RWPE2 (cell line): ENCODE measurements at places on chromosomes 7 and 10.

GRCh38 chr10:101354328-101355071 lies 535 bp downstream of the BTRC start:
- peak; percentile 63 for DNase-seq

- DNase-seq: no peak
Measured at GRCh38 chr10:125661941-125662515, 20.9 kb downstream of the TEX36 start.

- no peak for DNase-seq
Measured at GRCh38 chr10:25966844-25967243, 32.8 kb downstream of the MYO3A start.

- DNase-seq: no peak
Measured at GRCh38 chr10:112166800-112167199, 16.8 kb downstream of the GPAM start.

GRCh38 chr7:134058980-134059379 lies 68.2 kb upstream of the LRGUK start:
- DNase-seq: no peak

DNA sequence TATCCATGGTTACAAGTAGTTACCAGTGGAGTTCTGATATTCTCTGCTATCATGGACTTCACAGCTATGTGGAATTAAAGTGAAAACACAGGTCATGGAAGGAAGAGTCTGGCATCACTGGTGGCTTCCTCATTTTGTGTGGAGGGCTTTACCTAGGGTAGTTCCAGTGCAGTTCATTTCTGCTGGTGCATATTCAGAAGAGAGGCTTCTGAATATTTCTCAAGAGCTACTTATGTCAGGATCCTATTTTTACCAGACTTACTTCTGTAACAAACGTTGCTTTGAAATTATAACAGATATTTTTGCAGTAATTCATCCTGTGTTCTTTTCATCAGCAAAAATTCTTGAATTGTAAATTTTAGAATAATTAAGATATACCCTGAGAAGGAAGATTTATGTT lies 236.5 kb upstream of the NPSR1 start:
- no peak for DNase-seq

- DNase-seq: no peak
Measured at GRCh38 chr10:61529208-61529607, 76.0 kb upstream of the TMEM26 start.

GRCh38 chr10:15841696-15842095 lies 18.6 kb downstream of the MINDY3 start:
- no peak for DNase-seq

GRCh38 chr10:85446827-85447226 lies 919.8 kb downstream of the GRID1 start:
- no peak for DNase-seq

- DNase-seq: no peak
Measured at GRCh38 chr7:2276107-2276506, 34.1 kb downstream of the NUDT1 start.

GRCh38 chr10:125085258-125086054 lies 74.9 kb downstream of the CTBP2 start:
- no peak for DNase-seq

GRCh38 chr7:92824450-92824849 lies 11.9 kb downstream of the CDK6 start:
- DNase-seq: no peak

DNA sequence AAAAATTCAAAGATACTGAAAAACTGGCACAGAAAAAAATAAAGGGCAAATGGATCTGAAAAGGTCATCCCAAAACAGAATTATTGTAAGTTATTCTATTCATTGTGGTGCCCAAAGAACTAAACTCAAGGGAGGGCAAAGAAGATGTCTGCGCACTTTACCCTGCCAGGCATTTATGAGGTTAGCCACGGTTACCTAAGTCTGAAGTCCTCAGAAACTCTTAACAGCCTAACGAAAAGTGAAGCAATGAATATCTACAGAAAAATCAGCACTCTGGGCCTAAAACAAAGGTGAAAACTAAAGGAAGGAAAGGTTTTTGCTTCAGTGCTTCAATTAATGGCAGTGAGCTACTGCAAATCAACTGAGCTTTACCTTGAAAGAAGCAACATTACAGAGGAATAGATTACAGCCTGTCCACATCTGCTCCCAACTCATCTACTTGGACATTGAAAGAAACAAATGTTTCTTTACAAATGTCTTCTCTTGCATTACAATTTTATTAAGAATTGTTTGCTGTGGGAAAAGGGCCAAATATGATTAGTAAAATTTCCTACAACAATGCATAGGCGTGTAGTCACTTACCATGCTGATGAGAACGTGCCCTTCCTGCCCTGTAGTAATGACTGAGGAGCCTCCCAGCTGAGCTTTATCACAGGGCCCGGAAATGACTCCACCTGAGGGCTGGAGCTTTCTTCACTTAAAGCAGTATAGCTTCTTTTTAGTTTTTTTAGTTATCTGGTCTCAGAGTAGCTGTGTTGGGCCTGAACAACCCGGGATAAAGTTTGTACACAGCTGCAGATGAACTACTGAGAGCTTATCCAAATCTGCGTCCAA lies at the start of gene TUBAL3:
Gene TUBAL3, minus strand, starts transcription at position 621 of the 834 bp plus-strand sequence. Its CDS starts 36 bp downstream, at position 585.
- DNase-seq: no peak

- DNase-seq: no peak
Measured at GRCh38 chr7:70092314-70093204, 494.3 kb downstream of the AUTS2 start.

DNA sequence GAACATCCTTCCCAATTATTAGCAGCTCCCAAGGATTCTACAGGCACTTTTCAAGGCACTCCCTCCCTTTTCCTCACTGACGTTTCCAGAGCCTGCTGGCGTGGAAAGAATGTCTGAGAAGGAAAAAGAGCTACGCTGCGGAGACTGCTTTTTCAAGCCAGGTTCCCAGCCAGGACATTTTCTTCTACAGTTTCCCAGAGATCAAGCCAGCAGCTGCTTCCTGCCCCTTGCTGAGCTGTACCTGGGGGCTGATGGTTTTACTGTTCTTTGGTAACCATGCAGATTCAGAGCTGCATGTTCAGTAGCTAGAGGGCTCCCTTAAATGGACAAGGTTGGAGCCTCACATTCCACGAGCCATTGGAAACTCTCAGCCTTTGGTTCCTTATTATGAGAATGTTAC lies 133.4 kb downstream of the EVX1 start:
- DNase-seq: no peak

DNA sequence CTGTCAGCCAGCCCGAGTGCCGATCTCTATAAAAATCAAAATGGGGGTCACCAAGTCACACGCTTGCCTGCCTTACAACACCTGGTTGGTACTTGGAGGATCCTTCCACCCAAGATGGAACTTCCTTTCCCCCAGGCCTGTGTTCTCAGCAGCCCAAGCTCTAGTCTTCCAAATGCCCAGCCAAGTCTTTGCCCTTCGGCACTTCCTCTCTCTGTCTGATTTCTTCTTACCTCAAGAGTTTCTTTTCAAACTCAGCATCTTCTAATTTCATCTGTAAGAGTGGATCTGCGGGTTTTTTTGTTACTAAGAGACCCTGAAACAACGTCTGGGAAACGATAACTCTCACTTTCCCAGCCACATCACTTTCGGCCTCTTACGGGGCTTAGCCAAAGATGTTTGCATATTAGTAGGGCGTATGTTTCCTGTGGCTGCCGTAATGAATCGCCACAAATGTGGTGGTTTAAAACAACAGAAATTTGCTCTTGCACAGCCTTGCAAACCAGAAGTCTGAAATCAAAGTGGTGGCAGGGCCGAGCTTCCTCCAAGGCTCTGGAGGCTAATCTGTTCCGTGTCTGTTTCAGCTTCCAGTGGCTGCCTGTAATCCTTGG lies 219.9 kb downstream of the TCF7L2 start:
- DNase-seq: no peak

DNA sequence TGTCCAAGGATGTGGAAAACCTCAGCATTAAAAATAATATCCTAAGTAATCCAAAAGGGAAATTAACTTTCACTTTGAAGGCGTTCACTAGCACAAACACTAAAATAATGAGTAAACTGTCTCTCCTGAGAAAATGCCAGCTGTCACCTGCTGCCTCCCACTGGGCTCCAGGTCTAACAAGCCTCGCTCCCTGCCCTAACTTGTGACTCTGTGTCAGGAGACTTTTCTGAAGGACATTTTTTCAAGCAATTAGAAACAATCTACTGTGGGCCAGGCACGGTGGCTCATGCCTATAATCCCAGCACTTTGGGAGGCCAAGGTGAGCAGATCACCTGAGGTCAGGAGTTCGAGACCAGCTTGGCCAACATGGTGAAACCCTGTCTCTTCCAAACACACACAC lies 72.8 kb upstream of the GLCCI1 start:
- no peak for DNase-seq

DNA sequence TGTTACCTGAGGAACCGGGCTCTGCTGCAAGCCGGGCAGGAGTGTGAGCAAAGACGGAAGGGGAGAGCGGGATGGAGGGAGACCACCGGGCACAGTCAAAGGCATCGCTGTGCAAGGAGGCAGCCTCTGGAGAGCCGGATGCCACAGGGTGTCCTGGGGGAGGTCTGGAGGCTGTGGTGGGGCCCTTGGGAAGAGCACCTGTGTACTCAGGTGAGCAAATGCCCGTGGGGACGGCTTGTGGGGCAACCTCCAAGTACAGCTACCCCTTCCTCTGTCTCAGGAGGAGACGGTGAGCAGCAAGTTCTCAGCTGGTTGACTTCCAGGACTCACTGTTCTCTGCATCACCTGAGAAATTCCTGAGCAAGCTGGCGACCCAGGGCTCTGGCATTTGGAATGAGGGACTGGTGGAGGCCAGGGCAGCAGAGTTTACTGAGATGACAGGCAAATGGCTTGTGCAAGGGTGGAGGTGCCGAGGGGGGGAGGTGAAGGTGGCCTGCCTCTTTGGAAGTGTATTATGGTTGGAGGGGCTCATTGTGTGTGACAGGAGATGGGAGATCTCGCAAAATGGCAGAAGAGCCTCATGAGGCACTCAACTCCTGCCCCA lies 345.2 kb upstream of the SHH start:
- DNase-seq: no peak

- DNase-seq: no peak
Measured at GRCh38 chr7:132049462-132050304, 493.3 kb upstream of the PODXL start.

DNA sequence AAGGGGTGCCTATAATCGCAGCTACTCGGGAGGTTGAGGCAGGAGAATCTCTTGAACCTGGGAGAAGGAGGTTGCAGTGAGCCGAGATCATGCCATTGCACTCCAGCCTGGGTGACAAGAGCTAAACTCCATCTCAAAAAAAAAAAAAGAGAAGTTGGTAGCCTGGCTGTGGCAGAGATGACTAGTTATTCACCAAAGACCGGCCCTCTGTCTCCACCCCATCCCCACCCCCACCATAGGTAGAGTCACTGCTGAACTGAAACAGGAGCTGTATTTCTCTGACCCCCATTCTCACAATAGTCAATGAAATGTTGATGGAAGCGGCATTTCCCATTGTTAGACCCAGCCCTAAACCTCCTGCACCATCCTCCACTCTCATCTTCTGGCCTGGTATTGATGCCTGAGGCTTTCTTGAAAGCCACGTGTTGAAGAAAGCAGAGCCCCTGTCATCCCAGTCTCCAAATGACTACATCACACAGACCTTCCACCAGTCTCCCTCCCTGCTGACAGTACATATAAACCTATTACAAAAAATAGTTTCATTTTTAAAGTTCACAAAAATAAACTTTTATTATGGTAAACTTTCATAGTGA lies 9.4 kb upstream of the PIK3CG start:
- no peak for DNase-seq

- no peak for DNase-seq
Measured at GRCh38 chr7:999941-1000935, 17.3 kb downstream of the CYP2W1 start.

GRCh38 chr10:86377797-86378146 lies 11.2 kb upstream of the GRID1 start:
- DNase-seq: no peak

- DNase-seq: no peak
Measured at GRCh38 chr7:114688443-114689055, 233.3 kb upstream of the MDFIC start.

DNA sequence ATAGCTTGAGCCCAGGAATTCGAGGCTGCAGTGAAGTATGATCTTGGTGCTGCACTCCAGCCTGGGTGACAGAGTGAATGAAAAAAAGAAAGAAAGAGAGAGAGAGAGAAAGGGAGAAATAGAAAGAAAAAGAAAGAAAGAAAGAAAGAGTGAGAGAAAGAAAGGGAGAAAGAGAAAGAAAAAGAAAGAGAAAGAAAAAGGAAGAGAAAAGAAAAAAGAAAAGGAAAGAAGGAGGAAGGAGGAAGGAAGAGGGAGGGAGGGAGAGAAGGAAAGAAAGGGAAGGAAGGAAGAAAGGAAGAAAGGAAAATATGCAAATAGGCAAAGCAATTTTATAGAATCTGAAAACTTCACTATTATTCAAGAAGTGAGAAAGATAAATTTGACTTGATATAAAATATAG lies 24.5 kb upstream of the JCAD start:
- DNase-seq: no peak

DNA sequence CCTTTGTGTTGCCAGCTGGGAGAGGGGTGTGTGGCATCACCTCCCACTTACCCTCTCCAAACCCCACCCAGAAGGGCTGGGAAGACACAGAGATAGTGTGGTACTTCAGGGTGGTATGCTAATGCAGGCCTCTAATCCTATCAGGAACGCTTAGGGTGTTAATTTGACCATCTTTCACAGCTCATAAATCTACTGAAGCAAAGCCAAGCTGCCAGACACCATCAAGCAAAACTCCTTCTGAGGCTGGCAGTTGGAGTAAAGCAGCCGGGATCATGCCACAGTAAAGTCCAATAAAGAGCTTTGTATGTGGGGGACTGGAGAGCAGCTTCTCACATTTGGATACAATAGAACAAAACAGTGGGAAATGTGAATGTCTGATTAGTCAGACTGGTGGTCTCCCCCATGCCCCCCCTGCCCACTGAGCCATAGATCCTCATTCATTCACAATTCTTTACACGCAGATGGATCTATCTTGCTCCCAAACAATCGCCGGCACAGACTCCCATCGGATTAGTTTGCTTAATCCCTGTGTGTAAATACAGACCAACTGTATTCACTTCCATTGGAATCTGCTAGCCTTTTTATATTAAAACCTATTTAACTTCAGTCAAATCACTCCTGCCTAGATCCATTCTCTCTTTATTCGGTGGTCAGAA lies 29.6 kb downstream of the FGFBP3 start:
- no peak for DNase-seq

DNA sequence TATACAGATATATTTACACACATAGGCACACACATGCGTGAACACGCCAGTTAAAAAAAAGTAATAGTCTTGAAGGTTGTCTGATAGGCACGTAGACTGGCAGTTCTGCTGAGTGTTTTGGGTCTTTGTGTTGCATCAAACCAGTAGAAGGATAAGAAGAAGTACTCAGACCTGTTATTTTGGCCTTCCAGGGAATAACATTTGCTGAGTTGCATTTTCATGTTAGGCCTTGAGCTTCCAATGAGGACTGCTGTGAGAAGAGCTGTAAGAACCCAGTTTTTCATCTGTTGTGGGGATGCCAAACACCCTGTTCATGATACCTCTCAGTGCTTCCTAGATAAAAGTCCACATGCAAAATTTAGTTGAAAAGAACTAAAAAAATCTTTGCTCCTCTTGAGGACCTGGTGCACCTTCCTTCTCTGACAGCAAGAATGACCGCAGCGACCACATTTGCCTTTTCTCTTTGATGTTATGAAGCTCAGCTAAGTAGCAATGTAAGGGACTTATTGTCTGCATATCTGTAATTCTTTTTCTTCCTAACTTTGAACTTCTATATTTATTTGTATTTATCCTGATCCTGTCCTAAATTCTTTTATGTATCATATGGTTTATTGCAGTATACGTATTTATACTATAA lies 27.2 kb downstream of the HIPK2 start:
- no peak for DNase-seq

- DNase-seq: no peak
Measured at GRCh38 chr7:156100086-156100485, 287.8 kb upstream of the SHH start.

- no peak for DNase-seq
Measured at GRCh38 chr7:27906385-27907091, 166.6 kb downstream of the TAX1BP1 start.

- no peak for DNase-seq
Measured at GRCh38 chr10:125266966-125267365, 106.6 kb upstream of the CTBP2 start.
